Activated CD4-positive, alpha-beta T cell treated with anti-CD3 and anti-CD28 coated beads, Interleukin-2, amount 50 U/mL, for 24 hours (primary cell): ENCODE measurements at places on chromosomes 5 and 9.

- no peak for DNase-seq
Measured at GRCh38 chr9:72396247-72397091, 31.5 kb upstream of the ZFAND5 start.

DNA sequence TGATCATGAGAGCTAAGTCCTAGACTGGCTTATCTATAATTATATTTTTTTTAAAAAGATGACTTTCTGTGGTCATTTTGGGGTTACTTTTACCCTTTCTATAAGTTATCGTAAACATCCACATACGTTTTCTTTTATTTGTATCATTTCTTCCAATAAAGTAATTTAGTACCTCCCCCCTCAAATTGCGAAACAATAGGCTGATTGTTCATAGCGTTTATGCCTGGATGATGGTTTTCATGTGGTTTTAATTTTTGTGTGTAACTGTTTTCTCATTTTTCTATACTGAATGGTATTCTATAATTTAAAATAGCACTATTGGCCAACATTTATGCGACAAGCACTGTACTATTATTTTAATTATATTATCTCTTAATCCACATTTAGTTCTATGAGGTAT is 44.5 kb downstream of the SMC5 start:
- no peak for DNase-seq

GRCh38 chr9:6959270-6960000 is 201.7 kb downstream of the KDM4C start:
- no peak for DNase-seq

GRCh38 chr5:132439521-132440089 is 51.0 kb downstream of the IRF1 start:
- no peak for DNase-seq

GRCh38 chr5:121027636-121028035 is 563.5 kb downstream of the PRR16 start:
- no peak for DNase-seq
